Motor neuron (in vitro differentiated cells): ENCODE measurements at places on chromosomes 16 and 17. TPM values are rescaled to one million over a fixed set of nuclear protein-coding genes. Genes with fewer than 3 reads are reported as not detected.
A peak's percentile ranks its signal among the peaks of the same experiment; 100 is the strongest.

GRCh38 chr17:38534498-38534885, 71.3 kb downstream of the SRCIN1 start:
- no peak for ATAC-seq

- ATAC-seq, result no peak
These were observed 7.8 kb downstream of the CES3 start for GRCh38 chr16:66968847-66969246.

DNA sequence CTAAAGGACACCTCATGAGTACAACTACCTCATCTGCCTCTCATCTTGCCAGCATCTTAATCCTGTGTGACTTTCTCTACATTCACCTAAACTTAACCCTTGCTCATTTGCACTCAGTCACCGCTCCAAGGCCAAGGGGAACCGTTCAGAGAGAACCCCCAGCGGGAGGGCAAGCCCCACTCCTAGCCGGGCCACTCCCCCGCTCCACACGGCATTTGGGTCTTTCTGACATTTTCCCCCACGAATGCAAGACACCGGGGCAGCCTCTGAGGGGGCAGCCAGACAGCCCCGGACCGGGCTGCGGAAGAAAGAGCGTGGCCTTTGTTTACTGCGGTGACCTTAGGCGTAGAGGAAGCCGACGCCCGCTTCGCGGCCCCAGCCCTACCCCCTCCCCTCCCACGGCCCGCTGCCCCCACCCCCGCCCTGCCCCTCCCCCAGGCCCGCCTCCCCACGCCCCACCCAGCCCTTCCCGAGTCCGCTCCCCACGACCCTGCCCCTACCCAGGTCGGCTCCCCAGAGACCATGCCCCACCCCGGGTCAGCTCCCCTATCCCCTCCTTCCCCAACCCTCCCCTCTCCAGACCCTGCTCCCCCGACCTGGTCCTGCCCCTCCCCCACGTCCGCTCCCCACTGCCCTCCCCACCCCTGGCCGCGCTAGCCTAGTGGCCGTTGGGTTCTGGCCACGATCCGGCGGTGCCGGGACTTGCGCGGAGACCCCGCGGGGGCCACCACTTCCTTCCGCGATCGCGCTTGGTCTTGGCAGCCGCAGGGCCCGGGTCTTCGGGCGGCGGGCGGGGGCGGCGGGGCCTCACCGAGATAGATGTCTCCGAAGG, 789 bp downstream of the CSNK1D start:
- peak; percentile 43 for ATAC-seq

DNA sequence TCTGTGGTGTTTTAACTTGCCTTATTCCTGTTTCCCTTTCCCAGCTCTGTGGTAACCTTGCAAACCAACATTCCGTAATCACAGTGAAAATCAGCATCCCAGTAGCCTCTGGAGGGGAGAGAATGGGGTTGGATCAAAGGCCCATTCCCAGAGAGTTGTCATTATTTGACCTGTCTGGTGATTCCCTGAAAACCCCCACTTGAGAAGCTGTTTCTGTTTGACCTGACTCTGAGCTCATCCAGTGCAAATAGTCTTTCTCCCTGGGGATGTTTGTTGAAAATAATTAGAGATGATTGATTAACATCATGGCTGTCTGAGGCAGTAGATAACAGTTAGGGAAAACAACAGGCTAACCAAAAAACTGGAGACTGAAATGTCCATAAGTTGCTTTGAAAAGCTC, 3.0 kb downstream of the CACNG1 start:
- ATAC-seq, result no peak

DNA sequence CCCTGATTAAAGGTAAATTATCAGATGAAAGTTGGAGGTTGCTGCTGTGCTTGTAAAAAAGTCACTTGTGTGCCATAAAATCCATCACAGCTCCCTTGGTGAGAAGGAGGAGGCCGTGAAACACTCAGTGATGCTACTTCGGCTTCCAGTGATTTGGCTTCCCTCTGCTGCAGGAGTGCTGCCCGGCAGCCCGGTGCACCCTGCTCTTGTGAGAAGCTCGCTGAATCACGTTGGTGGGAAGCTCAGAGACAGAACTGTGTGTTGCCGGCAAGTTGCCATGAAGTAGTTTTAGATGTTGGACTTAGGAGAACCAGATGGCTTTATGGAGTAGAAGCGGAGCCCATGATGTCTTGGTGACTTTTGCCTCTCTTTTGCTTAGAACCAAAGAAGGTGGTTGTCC, 33.3 kb downstream of the MSI2 start:
- ATAC-seq, result no peak

DNA sequence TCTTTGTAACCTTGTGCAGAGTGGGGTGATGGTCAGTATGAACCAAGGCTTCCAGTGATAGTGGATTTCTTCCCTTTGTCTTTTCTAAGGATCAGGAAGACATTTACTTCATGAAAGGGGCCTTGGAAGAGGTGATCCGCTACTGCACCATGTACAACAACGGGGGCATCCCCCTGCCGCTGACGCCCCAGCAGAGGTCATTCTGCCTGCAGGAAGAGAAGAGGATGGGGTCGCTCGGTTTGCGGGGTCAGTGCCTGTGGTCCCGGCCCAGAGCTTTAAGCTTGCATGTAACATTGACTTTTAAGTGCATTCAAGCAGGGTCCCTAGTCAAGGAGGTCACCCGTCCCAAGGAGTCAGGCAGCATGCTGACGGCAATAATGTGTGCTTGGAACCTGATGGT, 56.0 kb downstream of the MEAK7 start:
- ATAC-seq, result no peak

- ATAC-seq, result no peak
These were observed 45.2 kb upstream of the CBFA2T3 start for GRCh38 chr16:89022051-89022836.

GRCh38 chr17:3385869-3386816, at the start of gene OR3A2:
TSS of gene OR3A2 (minus strand) at chr17:3386308.
- ATAC-seq, result no peak

DNA sequence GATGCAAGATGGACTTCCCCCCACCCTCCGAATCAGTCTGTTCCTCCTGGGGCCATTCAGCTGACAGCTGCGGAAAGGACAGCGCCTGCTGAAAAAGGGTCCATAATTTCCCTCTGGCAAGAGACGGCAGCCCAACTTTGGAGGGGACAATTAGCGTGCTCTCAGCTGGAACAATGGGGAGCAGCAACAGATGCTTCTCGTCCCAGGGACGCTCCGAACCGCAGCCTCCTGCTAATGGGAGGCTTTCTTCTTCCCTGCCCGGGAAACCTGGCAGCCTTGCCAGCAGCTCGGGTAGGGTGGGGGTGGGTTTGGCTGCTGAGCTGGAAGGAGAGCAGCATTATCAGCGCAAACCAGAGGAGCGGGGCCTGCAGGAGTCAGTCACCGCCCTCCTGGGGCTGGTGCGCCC, 500.0 kb upstream of the SALL1 start:
- peak; percentile 74 for ATAC-seq

GRCh38 chr17:79369532-79369931, 241.3 kb downstream of the RBFOX3 start:
- no peak for ATAC-seq

DNA sequence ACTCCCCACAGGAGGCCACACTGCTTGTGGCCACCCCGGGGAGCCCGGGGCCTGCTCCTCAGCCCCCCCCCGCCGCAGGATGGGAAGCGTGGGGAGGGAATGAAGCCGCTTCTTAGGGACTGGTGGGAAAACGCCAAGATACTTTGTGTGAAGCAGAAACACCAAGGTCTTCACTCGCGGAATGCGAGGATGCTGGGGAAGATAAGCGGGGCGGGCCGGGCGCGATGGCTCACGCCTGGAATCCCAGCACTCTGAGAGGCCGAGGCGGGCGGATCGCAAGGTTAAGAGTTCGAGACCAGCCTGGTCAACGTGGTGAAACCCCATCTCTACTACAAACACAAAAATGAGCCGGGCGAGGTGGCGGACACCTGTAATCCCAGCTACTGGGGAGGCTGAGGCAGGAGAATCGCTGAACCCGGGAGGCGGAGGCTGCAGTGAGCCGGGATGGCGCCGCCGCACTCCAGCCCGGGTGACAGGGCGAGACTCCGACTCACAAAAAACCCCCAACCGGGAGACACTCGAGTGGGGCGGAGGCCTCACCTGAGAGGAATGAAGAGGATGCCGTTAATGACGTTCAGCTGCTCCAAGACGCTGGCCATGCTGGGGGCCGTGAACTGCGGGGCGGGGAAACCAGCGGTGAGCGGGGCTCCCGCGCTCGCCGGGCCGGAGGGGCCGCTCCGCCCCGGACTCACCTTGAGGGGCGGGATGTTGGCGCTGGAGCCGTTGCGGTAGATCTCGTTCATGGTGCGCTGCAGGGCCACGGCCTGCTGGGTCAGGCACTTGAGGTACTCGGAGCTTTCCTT, 20.3 kb downstream of the CLUH start:
- no peak for ATAC-seq

- ATAC-seq, result no peak
These were observed 3.7 kb upstream of the PGS1 start for GRCh38 chr17:78374631-78375274.

GRCh38 chr17:2841606-2842005, 45.4 kb downstream of the RAP1GAP2 start:
- no peak for ATAC-seq

- ATAC-seq, result peak; percentile 28
These were observed 16.7 kb upstream of the MYO18A start for GRCh38 chr17:29196769-29197515.

- peak; percentile 34 for ATAC-seq
These were observed 4.6 kb downstream of the SMCR8 start for GRCh38 chr17:18319604-18320256.

DNA sequence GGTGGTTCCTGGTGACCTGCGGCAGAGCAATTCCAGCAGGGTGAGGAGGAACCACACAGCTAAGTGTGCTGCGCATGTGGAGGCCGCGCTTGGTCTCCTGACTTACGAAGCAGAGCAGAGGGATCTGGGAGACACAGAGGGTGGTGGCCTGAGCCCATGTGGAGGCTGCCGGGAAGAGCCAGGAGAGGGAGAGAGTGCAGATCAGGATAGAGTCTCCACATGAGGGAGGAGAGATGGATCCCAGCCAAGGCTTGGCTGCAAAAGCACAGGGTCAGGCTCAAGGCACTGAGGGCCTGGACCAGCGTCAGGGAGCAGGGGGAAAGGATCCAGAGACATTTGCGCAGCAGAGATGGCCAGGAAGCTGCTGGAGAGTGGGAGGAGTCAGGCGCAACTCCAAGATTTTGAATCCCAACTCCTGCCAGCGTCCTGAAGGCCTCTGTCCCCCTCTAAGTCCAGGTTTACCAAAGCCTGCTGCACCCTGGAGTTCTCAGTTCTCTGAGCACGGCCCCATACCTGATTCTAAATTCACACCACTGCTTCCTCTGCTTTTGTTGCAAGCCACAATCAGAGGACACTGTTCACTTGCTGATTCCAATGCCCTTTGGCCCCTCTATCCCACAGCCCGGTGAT, 11.3 kb upstream of the MLLT6 start:
- peak; percentile 47 for ATAC-seq

DNA sequence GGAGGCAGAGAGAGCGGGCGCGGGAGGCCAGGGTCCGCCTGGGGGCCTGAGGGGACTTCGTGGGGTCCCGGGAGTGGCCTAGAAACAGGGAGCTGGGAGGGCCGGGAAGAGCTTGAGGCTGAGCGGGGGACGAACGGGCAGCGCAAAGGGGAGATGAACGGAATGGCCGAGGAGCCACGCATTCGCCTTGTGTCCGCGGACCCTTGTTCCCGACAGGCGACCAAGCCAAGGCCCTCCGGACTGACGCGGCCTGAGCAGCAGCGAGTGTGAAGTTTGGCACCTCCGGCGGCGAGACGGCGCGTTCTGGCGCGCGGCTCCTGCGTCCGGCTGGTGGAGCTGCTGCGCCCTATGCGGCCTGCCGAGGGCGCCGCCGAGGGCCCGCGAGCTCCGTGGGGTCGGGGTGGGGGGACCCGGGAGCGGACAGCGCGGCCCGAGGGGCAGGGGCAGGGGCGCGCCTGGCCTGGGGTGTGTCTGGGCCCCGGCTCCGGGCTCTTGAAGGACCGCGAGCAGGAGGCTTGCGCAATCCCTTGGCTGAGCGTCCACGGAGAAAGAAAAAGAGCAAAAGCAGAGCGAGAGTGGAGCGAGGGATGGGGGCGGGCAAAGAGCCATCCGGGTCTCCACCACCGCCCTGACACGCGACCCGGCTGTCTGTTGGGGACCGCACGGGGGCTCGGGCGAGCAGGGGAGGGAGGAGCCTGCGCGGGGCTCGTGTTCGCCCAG, 1.2 kb upstream of the CBX4 start:
- no peak for ATAC-seq

- ATAC-seq, result peak; percentile 69
These were observed 75.8 kb downstream of the TEX14 start for GRCh38 chr17:58615768-58616659.

DNA sequence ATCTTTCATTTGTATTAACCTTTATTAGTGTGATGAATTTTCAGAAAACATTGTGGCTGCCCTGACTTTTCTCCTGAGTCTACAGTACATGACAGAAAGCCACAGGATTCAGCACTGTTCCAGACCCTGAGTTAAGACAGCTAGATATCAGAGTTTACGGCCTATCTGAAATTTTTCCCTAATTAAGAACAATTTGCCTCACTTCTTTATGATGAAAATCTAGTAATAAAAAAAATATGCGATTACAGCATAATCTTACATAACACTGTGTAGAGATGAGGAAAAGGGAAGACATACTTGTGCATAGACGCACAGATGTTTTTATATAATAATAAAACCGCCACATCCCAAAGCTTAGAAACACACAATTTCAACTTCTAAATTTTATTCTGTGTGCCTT, 7.3 kb downstream of the SPOP start:
- no peak for ATAC-seq

DNA sequence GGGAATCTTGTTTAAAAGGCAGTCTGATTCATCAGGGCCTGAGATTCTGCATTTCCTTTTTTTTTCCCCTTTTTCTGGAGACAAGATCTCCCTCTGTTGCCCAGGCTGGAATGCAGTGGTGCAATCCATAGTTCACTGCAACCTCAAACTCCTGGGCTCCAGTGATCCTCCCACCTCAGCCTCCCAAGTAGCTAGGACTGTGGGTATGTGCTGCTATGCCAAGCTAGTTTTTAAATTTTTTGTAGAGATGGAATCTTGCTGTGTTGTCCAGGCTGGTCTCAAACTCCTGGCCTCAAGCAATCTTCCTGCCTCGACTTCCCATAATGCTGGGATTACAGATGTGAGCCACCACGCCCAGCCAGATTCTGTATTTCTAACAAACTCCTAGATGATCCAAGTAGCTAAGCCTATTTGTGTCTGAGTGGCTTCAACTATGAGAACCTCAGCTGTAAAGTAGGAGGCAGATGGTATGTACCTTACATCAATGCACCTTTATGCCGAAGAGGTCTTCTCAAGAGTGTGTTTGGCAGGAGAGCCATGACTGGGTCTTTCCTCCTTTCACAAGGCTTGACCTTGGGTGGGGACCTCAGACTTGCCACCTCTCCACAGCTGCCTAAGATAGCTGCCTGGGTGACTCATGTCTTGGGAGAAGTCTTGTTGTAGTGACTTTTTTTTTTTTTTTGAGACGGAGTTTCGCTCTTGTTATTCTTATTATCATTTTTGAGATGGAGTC, 10.9 kb downstream of the LDAF1 start:
- ATAC-seq, result no peak

The ZNF597 gene
- total RNA-seq, result 2.2 and 2.7 TPM in 2 replicates

The CA7 gene
- total RNA-seq, result not detected in 2 replicates

The PTGES3L gene
- 2.1 and 3.0 TPM in 2 replicates for total RNA-seq

The PRR11 gene
- total RNA-seq, result 3.9 and 4.0 TPM in 2 replicates

The TBC1D26 gene
- total RNA-seq, result 0.15 and 0.92 TPM in 2 replicates

The RNF112 gene
- 1.7 and 2.7 TPM in 2 replicates for total RNA-seq

The PFN1 gene
- total RNA-seq, result 123 and 145 TPM in 2 replicates

The TBC1D28 gene
- total RNA-seq, result 3.8 TPM in 1 of 2 replicates, not detected in the other

The MT3 gene
- total RNA-seq, result 0.58 TPM in 1 of 2 replicates, not detected in the other

The C17orf50 gene
- total RNA-seq, result 0.85 and 1.4 TPM in 2 replicates

The SLC52A1 gene
- 0.54 and 1.2 TPM in 2 replicates for total RNA-seq

The ZNF48 gene
- total RNA-seq, result 24.8 and 26.3 TPM in 2 replicates
